HFFc6 (cell line): ENCODE measurements at places on chromosomes 6 and 20.

DNA sequence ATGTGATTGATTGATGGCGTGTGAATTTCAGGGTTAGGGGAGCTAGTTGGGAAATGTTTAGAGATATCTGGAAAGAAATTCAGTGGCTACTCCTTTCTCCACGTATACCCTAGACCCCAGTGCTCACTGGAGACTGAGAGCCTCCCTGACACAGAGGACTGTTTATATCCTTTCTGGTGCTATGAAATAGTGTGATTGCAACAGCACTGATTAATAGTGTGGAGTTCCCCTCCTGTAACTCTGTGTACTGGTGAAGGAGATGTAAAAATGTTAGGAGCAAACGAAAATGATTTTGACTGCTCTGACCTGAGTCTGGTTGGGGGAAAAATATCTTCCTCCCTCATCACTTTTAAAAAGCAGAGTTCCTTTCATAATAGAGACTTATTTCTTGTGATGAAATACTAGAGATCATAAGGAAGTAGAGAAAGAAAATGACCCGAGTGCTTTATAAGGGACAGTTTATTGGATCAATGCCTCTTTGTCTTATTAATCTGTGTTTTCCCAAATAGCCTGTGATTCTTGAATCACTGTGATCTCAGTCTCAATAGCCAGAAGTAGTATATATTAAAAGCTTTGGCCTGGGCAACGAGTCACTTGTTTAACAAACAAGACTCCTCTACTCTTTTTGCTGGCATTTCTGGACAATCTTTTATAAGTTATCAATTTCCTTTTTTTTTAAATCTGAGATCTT lies 92.3 kb downstream of the RNF182 start:
- DNase-seq, result no peak
- no peaks in the 10 kb centered on the region for H3K4me1 ChIP-seq
- H3K27ac ChIP-seq, result no peak overlapping the region

DNA sequence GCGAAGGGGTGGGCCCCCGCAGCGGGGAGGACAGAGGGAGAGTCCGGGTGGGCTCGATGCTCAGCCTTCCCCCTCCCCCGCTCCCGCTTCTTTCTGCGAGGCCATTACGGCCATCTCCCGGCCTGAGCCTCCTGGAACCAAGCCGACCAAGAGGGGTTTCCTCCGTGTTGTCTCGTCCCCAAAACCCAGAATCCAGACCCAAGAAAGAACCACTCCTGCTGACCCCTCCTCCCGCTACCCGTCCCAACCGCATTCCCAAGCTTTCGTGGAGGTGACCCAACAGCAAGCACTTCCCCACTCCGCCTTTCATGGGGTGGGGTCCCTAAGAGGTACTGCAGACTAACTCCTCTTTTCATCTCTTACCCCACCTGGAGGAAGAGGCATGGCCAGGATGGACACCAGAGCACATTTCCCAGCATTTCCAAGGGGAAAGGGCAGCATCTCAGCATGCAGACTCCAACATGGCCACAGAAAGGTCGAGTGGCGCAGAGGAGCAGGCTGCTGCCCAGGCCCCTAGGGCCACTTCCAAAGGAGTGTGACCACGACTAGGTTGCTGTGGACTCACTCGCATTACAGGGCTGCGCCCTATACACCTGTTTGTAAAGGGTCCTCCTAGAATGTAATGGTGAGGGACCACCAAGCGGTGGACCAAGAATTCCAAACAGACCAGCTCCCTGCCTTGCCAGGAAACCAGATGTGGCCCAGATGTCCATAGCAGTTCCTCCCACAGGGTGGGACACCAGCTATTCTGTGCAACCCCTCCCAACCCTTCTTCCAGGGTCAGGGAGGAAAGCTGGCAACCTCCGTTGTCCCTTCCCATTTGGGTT lies 53.4 kb downstream of the MRPL14 start:
- peak overlapping the region; percentile 82 for H3K4me3 ChIP-seq
- DNase-seq, result no peak
- no peaks in the 10 kb centered on the region for H3K36me3 ChIP-seq
- H3K27me3 ChIP-seq, result peaks cover 2% of the 10 kb centered on the region
- H3K27ac ChIP-seq, result no peak overlapping the region; the same call in 1 of the 2 replicates
- H3K4me1 ChIP-seq, result peaks cover 48% of the 10 kb centered on the region

DNA sequence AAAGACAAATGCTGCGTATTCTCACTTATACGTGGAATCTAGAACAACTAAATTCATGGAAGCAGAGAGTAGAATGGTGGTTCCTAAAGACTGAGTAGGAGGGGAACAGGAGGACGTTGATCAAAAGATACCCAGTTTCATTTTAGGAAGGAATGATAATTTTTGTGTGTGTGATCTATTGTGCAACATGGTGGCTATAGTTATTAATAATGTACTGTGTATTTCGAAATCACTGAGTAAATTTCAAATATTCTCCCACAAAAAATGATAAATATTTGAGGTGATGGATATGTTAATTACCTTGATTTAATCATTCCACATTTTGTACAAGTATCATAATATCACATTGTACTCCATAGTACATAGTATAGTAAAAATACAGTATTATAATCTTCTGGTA lies 187.5 kb downstream of the MOXD1 start:
- no peak overlapping the region for H3K27ac ChIP-seq
- H3K27me3 ChIP-seq, result peaks cover 3% of the 10 kb centered on the region; the same call in 1 of the 2 replicates
- peaks cover 24% of the 10 kb centered on the region for H3K4me1 ChIP-seq
- no peak for DNase-seq

DNA sequence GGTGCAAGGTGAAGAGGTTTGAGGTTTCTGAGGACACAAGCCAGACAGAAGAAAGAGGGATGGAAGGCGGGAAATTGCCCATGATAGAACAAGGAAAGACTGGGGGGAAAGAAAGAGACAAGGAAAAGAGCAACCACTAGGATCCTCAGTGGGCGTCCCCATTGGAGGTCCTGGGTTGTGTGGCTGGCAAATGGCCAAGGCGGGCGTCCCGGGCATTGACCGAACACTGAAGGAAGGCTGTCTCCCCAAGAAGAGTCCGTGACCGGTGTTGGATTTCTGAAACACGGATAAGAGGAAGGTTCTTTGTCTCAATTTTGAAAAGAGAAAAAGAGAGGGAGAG lies 746.6 kb upstream of the ADGRB3 start:
- H3K27me3 ChIP-seq, result no peaks in the 10 kb centered on the region
- H3K36me3 ChIP-seq, result no peaks in the 10 kb centered on the region; the same call in 1 of the 2 replicates
- no peak for DNase-seq
- no peak overlapping the region for H3K4me3 ChIP-seq
- H3K4me1 ChIP-seq, result peaks cover 5% of the 10 kb centered on the region; the same call in 1 of the 2 replicates

DNA sequence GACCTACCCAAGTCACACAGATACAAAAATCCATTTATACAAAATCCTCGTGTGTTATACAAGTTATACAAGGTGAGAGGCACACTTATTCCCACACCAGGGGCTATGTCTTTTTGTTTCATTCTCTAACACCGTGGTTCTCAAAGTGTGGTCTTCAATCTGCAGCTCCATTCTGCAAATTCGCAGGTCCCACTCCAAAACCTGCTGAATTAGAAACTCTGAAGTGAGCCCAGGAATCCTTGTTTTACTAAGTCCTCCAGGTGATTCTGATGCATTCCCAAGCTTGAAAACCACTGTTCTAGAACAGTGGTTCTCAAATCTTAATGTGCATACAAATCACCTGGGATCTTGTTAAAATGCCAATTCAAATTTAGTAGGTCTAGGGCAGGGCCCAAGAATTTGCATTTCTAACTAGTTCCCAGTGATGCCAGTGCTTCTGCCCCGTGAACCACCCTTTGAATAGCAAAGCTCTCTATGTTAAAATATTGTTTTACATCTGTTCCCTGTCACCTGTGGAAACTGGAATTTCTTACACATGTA lies 35.1 kb downstream of the LRFN2 start:
- no peaks in the 10 kb centered on the region for H3K36me3 ChIP-seq
- peaks cover 2% of the 10 kb centered on the region; the same call in 1 of the 2 replicates for H3K27me3 ChIP-seq
- no peak overlapping the region for H3K4me3 ChIP-seq
- H3K4me1 ChIP-seq, result no peaks in the 10 kb centered on the region
- no peak for DNase-seq

GRCh38 chr20:53291548-53291947 lies 302.1 kb downstream of the ZNF217 start:
- H3K27ac ChIP-seq, result no peak overlapping the region
- H3K4me1 ChIP-seq, result no peaks in the 10 kb centered on the region
- DNase-seq, result no peak
- no peaks in the 10 kb centered on the region for H3K27me3 ChIP-seq

DNA sequence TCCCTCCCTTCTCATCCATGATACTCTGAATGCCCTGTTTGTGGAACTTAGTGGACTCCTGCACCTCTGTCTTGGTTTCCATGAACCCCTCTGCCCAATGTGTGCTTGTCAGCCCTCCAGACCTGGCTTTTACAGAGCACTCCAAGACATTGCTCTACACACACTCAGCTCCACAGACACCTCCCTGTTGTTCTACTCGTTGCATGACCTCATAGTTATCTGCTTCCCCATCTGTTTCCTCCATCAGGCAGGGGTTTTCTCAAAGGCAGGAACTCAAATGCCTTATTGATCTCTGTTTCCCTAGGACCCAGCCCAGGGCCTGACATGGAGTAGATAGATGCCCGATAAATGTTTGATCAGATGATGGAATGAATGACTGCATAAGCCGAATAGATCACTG lies 13.3 kb downstream of the PLCG1 start:
- peaks cover 5% of the 10 kb centered on the region for H3K27me3 ChIP-seq
- H3K36me3 ChIP-seq, result no peaks in the 10 kb centered on the region
- H3K4me3 ChIP-seq, result no peak overlapping the region
- H3K27ac ChIP-seq, result peak overlapping the region; percentile 31
- H3K4me1 ChIP-seq, result peaks cover 66% of the 10 kb centered on the region

DNA sequence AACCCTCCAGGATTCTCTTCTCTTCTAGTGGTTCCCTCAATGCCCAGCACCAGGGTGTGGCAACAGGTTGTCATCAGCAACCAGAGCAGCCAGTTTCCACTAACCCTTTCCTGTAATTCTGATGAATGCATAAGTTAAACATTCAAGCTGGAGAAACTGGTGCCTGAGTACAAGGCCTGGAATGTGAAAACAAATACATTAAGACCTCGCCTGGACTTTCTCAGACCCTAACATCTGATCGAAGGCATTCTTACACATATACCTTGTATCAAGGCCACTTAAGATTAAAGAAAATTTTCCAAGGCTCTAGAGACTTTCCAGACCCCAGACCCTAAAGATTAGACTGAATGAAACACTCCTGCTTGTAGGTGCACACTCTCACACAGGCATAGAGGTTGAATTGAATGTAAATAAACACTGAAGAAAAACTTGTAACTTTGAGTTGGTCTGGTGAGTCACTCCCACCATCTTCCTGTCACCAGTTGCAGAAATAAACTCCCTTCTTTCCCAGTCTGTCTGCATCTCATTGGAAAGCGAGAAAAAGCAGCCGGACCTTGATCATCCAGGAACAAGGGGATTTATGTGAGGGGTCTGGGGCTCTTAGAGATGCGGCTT lies 9.0 kb downstream of the LRP11 start:
- peak; percentile 91 for DNase-seq
- H3K27me3 ChIP-seq, result no peaks in the 10 kb centered on the region
- peak overlapping the region; percentile 97 for H3K27ac ChIP-seq

DNA sequence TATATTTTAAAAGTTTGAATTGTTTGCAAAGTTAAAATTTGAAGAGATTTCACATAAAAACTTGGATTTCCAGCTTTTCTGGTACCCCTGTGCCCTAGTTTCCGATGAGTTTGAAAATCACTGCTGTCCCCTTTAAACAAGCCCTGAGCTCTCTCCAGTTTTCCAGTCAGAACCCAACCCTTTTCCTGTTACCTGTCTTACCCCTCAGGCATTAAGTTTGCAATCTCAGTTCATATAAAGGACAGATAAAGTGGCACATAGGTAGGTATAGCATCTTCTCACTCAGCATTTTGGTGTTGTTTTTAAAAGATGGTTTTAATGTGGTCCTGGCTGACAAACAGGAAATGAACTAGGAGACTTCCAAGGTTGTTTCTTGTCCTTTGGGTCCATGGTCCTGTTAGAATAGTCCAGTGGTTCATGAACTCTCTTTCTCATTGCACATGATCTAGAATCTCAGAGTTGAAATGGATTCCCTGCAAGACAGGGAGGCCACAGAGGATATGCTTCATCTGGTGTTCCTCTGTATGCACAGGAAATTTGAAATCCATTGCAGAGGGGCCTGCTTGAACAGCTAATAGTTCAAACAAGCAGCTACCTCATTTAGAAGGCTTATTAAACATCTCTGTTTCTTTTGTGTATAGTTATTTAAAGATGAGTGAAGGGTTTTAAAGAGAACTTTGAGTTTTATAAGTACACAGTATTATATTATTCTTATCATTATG lies 82.7 kb downstream of the JAG1 start:
- no peak overlapping the region for H3K4me3 ChIP-seq
- H3K4me1 ChIP-seq, result peaks cover 53% of the 10 kb centered on the region
- DNase-seq, result no peak
- peak overlapping the region; percentile 78; the same call in 1 of the 2 replicates for H3K27ac ChIP-seq
- H3K27me3 ChIP-seq, result no peaks in the 10 kb centered on the region

DNA sequence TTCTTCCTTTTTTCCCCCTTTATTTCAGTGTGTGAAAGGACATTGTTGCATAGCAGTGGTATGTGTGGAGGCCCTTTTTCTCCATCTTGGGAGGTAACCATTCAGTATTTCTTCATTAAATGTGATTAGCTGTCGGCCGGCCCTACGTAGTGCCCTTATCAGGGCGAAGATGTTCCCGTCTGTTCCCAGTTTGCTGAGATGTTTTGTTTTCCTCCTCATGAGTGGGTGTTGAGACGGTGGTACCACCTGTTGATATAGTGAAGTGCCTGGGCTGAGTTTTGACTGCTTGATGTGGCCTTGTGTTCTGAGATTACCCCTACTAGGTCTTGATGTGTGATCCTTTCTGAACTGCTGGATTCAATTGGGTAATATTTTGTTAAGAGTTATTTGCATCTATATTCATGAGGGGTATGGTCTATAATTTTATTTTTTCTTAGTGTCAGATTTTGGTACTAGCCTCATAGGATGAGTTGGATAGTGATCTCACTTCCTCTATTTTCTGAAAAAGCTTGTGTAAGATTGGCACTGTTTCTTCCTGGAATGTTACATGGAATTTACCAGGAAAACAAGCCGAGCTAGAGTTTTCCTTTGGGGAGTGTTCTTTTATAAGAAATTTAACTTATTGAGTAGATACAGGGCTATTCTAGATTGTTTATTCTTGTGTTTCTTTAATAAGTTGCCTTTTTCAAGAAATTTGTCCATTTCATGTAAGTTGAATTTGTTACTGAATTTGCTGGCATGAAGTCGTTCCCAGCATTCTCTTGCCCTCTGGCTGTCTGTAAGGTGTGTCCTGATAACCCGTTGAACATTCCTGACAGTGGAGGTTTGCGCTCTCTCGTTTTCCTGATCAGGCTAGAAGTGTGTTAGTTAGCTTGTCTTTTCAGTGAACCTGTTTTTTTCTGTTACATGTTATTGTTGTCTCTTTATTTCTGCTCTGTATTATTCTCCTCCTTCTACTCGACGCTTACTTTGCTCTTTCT lies 4.3 kb downstream of the MTG2 start:
- peak; percentile 16 for DNase-seq
- H3K4me3 ChIP-seq, result peak overlapping the region; percentile 9; the same call in 1 of the 2 replicates
- H3K27ac ChIP-seq, result peak overlapping the region; percentile 72
- H3K36me3 ChIP-seq, result peaks cover 14% of the 10 kb centered on the region

DNA sequence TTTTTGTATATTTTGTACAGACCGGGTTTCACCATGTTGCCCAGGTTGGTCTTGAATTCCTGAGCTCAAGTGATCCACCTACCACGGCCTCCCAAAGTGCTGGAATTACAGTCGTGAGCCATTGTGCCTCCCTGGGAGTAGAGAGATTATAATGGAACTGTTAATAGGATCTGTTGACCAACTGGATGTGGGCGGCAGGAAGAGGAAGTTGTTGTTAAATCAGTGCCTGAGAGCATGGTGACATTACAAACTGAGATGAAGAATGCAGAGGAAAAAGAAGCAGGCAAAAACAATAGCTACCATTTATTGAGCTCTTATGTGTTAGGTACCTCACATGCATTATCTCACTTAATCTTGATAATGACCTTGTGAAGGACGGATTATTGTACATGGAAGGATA lies 9.2 kb upstream of the L3MBTL3 start:
- no peaks in the 10 kb centered on the region for H3K36me3 ChIP-seq
- no peak overlapping the region for H3K4me3 ChIP-seq
- no peaks in the 10 kb centered on the region for H3K4me1 ChIP-seq
- no peak overlapping the region for H3K27ac ChIP-seq
- DNase-seq, result no peak
- H3K27me3 ChIP-seq, result peaks cover 5% of the 10 kb centered on the region
